ENCODE measurements at places on chromosomes 3 and 15.

GRCh38 chr3:187281191-187281714, 10.3 kb downstream of the MASP1 start:
- DNase-seq = no peak

DNA sequence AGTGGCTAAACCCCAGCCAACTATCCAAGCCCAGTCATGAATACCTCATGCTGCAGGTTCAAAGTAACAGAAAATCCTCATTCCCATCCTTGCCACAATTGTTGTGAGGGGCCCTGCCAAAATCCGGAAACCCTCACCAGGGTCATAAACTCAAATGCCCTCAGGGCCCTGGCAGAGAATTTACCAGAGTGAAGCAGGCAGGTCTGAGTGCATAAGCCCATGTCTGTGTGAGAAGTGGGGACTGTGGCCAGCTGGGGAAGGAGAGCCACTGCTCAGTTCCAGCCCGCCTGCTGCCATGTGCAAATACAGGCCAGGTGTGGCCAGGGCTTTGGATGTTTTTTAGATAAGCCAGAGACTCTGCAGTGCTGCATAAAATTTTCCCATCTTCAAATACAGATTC, 7.0 kb downstream of the CEP152 start:
- DNase-seq = no peak

DNA sequence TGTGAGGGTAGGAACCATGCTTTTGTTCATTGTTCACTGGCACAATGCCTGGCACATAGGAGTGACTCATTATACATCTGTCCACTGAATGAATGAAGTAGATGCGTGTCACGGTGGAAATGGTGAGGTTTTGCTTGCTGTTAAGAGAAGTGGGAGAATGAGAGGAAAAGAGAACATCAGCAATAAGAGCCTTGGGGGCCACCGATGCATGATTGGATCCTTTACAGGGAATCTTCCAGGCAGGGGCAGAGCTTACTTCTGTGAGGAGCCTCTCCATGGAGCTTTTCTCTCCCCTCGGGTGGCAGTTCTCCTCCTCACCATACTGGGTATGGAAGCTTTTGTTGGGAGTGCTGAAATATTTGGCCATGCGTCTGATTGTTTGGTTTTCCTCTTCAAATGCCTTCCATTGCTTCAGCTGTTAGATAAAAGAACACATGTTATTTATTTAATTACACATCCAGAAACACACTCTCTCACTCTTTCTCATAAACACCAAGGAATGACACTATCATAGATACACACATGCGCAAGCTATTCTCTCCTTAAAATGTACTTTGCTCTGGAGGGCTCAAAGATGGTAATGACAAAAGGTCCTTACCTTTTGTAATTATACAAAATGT, 78.9 kb upstream of the GSK3B start:
- no peak for DNase-seq

- no peak for DNase-seq
These were observed 7.8 kb downstream of the ANPEP start for GRCh38 chr15:89806559-89807550.

- no peak for DNase-seq
These were observed 77.5 kb downstream of the LPP start for GRCh38 chr3:188231456-188231855.

DNA sequence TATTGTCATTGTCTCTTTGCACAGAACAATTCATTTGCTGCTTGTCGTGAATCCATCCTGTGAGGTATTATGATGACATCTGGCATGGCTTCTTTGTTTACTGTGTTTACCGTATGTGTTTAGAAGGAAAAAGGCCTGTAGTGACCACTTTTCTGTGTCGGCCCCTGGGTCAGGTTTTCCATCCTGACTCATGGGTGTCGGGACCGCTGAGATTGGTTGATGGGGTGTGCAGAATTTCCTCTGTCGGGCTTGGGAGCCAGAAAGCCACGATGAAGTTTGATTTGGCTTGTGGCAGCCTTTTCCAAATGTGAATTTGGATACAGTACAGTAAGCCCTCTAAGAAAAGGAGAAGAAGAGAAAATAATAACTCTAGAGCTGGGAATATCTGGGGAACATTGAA, 113.5 kb downstream of the FNDC3B start:
- DNase-seq = no peak

- DNase-seq = no peak
These were observed 869 bp upstream of the TSC22D2 start for GRCh38 chr3:150407051-150407807.

- DNase-seq = no peak
These were observed 9.0 kb downstream of the ACKR4 start for GRCh38 chr3:132606085-132606484.

GRCh38 chr3:137948400-137949072, 61.4 kb upstream of the CLDN18 start:
- DNase-seq = no peak
